ENCODE measurements at places on chromosomes 6 and 20.

GRCh38 chr20:53916173-53916512 is 154.3 kb downstream of the BCAS1 start:
- DNase-seq: no peak

- no peak for DNase-seq
Observed at GRCh38 chr6:15682965-15683822, 20.4 kb upstream of the DTNBP1 start.

GRCh38 chr20:50186151-50186885 is 4.3 kb upstream of the CEBPB start:
- DNase-seq: peak; percentile 96

- DNase-seq: peak; percentile 62
Observed at GRCh38 chr20:59141818-59142581, 21.6 kb upstream of the ZNF831 start.

DNA sequence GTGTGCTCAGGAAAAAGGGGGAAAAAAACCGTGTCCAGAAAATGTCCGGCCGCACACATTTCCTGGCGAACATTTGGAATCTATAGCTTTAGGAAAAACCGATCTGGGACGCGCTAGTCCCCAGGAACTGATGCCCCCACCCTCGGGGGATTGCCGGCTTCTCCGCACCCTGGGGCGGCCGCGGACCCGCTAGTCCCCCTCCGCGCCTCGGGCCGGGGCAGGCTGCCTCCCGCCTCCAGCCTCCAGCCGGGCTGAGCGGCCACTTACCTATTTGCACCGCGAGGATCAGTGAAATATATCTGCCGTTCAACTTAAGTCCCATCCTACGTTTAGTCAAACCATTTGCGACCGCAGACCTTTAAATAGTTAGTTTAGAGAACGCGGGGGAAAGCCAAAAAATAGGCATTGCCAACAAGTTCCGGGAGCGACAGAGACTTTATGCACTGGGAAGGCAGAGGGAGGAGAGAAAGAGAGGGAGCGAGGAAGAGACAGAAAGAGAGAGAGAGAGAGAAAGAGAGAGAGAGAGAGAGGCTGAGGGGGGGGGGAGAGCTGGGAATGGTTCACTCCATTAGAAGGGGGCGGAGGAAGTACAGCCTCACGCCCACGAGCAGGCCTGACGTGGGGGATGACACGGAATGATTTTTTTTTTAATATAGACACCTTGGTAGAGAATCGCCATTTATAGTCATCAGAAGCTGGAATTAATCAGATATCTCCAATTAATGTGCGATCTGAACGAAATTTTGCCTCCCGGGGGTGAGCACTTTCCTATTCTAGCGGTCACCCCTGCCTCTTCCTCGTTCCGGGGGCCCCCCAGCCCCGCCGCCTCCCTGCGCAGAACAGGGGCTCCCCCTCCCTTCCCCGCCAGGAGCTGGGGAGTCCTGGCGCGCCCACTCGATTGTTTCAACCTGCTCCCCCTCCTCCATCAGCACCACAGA is at the start of gene NRN1:
Gene NRN1, minus strand, starts transcription at position 498 of the 938 bp plus-strand sequence. Its CDS starts 176 bp downstream, at position 322.
- no peak for DNase-seq

GRCh38 chr20:58839474-58839874 is 11.2 kb downstream of the GNAS-AS1 start:
- peak; percentile 75 for DNase-seq

DNA sequence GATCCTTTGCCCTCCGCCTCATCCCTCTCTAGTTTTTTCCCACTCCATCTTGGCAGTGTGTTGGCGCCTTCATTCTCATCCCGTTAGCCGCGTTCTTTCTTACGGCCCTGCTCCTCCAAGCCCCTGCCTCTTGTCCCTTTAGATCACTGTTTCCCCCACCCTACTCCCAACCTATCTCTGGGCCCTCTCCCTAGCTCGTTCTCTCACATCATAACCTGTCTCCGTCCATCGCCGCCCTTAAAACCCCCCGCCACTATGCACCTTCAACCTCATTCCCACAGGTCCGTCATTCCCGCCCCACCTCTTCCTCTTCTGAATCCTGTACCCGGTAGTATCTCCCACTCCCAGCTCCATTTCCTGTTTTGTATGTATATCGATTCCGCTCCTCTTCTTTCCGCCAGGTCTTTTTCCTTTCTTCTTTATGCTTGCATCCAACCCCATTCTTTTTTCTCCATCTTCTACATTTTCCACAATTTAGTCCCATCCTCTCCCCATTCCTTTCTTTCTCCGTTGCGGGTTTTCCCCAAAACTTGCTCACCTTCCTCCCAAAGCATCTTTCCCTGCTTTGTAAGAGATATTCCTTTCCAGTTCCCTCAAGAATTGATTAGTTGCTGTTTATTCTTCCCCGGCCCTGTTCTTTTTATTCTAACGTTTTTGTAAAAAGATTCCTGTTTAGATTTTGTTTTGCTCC is 671 bp downstream of the EFHC1 start:
- DNase-seq: no peak

DNA sequence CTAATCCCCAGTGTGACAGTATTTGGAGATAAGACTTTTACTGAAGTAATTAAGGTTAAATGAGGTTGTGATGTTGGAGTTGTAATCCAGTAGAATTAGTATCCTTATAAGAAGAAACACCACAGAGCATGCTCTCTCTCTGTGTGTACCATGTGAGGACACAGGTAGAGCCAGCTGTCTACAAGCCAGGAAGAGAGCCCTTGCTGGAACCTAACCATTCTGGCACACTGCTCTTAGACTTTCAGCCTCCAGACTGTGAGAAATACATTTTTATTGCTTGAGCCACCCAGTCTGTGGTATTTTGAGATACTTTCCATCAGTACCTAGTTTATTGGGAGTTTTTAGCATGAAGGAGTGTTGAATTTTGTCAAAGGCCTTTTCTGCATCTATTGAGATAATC is 110.2 kb downstream of the PHF3 start:
- no peak for DNase-seq

DNA sequence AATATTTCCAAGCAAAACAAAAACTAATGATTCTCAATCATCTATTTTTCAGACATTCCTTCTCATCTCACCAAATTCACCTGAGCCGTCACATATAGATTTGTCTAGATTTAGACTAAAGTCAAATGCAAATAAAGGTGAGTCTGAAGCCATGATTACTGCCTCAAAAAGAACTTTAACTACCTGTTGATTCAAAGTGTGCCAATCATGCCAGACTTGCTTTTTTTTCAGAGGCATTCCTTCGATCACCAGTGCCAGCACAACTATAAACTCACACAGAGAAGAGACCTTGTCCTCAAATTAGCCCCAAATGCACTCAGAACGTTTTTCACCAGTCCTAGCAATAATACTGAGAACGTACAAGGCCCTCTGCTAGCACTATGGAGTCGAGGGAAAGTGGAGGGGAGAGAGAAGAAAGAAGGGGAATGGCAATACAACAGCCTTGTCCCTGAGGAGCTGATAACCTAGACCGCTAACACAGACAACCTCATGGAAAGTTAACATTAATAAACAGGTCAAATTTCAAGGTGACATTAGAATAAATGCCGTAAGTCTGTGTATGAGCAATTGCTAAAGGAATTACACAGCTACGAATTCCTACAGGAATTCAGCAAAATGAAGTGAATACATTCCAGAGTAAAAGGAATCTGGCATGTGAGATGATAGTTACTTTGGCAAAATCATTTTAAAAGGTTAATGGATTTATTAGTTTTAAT is 60.9 kb downstream of the EPB41L2 start:
- no peak for DNase-seq

DNA sequence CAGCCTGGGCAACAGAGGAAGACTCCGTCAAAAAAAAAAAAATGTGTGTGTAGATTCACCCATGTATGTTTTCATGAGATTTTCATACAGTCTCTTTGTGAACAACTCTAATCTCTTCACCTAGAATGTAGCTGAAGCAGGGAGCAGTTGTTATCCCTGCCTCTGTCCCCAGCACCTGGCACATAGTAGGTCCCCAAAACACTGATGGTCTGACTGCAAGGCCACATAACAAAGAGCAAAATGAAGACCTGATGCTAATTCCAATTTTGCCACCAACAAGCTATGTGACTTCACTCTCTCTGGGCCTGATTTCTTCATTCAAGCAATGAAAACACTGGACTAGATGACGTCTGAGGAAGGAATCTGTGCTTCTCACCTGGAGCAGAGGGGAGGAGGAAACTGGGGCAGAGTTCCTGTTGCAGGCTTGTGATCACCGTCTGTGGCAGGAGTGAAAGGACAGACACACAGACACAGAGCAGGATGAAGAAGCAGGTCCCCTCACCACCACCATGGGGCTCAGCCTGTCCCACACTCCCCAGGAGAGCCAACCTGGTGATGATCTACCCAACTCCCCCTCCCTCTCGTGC is 4.6 kb downstream of the SLC44A4 start:
- no peak for DNase-seq

- DNase-seq: no peak
Observed at GRCh38 chr6:40986364-40986763, 52.7 kb downstream of the UNC5CL start.

DNA sequence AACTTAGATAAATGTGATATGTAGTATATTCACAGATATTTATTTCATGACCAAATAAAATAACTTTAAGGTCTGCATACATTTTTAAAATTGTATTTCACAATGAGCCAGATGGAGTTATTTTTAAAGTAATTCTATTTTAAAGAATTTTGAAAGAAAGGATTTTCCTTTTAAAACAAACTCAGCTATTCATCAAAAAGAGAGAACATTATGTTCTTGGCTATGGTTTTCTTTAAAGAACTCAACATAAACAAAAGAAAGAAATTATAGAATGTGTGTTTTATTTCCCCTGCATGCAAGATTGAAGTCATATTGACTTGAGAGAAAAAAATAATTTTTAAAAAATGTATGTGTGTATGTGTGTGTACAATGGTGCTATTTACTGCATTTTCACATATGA is 1023.6 kb upstream of the CITED2 start:
- DNase-seq: no peak

DNA sequence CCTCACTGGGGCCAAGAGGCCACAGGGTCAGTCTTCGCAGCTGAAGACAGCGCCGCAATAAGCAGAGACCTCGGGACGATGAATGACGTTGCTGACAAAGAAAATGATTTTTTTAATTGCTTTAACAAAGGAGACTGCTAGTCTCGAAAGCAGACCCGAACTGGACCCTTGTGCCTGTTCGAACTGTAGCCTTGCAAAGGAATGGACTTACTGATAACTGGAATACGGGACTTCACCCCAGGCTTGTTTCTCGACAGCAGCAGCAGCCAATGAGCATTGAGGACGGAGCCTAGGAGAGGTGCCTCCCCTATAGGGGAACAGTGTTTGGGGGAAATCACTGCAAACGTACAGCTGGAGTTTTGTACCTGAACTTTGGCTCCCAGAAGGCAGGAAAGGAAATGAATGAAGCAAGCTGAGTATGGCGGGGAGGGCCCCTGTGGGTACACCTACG is 1.3 kb upstream of the TAF4 start:
- DNase-seq: no peak

- no peak for DNase-seq
Observed at GRCh38 chr6:143746202-143747119, 68.7 kb downstream of the PHACTR2 start.

DNA sequence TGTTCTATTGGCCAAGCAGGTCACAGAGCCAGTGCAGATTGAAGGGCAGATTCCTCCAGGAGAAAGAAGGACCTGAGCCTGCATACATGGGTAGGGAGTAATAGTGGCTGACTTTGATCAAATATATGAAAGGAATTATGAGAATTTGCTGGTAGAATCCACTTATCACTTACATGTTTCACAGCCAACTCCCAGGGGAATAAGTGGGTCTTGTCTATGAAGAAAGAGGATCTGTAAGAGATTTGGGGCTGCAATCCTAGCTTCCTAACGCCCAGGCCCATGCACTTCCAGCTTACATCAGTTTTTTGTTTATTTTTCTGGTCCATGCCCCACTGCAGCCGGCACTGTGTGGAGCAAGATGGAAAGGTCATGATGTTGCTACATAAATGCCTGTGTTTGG is 107.9 kb upstream of the SYNDIG1 start:
- no peak for DNase-seq

GRCh38 chr6:31267651-31268368 is 4.1 kb downstream of the HLA-C start:
- no peak for DNase-seq

DNA sequence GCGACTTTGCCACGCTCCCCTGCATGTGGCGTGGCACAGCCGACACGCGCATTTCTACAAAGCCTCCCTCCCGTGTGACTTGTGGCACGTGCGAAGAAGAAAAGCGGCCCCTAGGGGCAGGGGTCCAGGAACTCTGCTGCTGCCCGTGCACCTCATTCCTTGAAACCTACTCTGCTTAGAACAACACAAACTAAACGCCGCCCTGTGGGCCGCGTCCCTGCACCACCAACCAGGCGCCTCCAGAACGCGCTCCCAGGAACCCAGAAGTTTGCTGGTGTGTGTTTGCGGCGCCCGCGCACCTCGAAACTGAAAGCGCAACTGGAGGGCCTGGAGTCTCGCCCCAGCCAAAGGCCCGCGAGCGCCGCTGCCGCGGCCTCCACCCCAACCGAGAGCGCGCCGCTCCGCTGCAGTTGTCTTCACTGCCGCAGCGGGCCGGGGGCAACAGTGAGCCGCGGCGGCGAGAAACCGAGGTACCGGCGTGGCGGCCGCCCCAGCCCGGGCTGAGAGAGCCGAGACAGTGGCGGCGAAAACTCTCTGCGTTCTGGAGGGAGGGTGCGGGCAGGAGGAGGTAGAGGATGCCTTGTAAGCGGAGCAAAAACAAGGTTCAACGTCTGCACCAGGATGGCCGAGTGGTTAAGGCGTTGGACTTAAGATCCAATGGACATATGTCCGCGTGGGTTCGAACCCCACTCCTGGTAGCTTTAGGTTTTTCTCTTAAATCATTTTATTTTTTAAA is 65.8 kb downstream of the STX11 start:
- DNase-seq: peak; percentile 95

GRCh38 chr6:92196325-92196724 is 1223.0 kb downstream of the EPHA7 start:
- DNase-seq: no peak

GRCh38 chr6:123524781-123525180 is 112.0 kb downstream of the TRDN start:
- no peak for DNase-seq

GRCh38 chr20:57186192-57186591 is 80.2 kb downstream of the BMP7 start:
- no peak for DNase-seq

DNA sequence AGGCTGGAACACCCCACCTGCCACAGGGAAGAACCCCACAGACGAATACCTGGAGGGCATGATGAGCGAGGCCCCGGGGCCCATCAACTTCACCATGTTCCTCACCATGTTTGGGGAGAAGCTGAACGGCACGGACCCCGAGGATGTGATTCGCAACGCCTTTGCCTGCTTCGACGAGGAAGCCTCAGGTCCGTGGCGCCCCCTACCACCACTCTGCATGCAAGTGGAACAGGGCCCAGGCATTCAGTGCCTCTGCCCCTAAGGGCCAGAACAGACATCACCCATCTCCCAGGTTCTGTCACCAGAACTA is 6.6 kb downstream of the MYL9 start:
- DNase-seq: no peak

DNA sequence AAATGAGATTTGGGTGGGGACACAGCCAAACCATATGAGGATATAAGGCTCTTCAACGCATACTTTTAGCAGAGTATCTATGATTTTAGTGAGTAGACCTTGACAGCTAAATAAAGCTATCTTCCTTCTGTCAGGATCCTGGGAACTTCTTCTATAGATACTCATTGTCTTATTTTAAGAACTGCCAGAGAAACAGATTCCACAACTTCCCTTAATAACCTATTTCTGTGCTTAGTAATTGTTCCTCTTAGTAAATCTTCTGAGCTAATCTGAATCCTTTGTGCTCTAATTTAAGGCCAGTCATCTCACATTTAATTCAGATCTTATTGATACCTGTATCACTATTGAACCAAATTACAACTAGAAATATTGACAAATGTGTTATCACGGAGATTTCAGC is 64.0 kb upstream of the CEP85L start:
- DNase-seq: no peak

GRCh38 chr6:106128981-106129781 is 43.0 kb downstream of the PRDM1 start:
- no peak for DNase-seq

All from activated effector memory CD4-positive, alpha-beta T cell treated with anti-CD3 and anti-CD28 coated beads, Interleukin-2, amount 50 U/mL, for 16 hours (primary cell).